ENCODE measurements at places on chromosomes 11 and 22.

DNA sequence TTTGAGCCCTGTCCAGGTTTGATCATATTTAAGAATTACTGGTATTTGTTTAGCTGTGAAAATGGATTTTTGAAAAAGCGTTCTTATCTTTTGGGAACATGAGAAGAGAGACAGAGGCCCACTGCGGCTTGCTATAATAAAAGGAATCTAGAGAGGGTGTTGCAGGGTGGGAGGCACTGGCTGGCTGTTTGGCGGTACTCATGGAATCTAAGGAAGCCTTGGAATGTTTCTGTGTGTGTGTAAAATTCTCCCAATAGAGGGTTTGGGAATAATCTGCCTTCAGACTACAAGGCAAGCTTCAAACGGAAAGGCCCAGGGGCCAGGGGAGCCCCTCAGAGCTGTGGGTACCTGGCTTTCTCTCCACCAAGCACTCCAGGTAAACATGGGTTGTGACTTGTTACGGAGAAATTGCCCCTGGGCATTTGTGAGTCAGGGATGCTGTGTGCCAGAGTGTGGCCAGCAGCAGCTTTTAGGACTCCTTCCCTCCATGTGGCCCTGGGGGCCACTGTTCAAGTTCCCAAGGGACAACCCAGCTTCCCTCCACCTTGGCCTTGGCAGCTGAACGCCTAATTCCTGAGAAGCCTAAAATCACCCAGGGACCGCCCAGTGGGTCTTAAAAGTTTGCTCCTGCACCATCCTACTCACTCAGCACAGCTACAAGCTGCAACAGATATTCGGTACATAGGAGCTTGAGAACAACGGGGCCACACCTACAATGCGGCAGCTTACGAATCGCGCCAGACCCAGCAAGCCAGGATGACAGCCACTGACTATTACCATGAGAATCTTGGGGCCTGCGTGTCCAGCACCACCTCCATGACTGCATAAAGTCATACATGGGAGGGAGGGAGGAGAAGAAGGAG lies 14.1 kb upstream of the SYT8 start:
- DNase-seq: peak; percentile 96

- no peak for DNase-seq
Observed at GRCh38 chr11:76035020-76035419, 171.3 kb downstream of the WNT11 start.

DNA sequence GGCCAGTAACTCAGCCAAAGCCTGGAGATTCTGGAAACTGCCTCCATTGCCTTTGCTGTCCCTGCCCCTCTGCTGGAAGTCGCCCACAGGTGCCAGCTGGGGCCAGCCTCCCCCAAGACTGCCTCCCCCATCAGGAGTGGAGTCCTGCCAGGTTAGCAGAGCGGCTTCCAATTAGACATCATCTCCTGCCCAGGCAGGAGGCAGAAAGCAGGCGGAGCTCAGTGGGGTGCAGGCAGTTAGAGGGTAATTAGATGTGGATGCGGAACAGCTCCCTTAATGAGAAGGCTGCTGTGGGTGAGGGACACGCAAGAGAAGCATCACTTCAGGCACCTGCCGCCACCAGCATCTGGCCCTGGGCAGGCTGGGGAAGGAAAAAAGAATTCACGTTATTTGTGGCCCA lies 90.9 kb upstream of the TP53I11 start:
- DNase-seq: no peak

DNA sequence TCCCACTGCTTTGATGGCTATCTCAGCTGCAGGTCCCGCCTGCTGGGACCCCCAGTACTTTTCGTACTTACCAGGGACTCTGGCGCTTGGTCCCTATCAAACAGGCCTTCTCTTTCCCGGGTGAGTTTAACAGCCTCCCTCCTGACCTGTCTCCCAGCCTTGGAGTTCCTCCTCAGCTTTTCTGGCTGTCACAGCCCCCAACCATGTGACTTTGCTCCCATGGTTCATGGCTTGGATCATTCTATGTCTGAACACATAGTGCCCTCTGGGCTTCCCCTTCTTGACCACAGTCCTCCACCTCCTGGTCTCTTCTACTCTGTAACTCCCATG lies 56.9 kb downstream of the PARVA start:
- DNase-seq: no peak

DNA sequence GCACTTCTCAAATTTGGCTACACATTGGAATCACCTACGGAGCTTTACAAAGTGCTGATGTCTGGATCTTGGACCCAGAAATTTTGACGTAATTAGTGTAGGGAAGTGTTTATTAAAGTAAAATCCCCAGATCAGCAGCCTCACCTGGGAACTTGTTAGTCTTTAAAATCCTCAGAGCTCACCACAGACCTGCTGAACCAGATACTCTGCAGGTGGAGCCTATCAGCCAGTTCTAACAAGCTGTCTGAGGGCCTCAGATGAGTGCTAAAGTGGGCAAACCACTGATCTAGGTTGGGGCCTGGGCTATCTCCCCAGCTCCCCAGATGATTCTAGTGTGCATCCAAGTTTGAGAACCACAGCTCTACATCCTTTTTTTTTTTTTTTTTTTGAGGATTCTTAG lies 436.0 kb downstream of the ETS1 start:
- DNase-seq: no peak

GRCh38 chr11:86926975-86927374 lies 28.2 kb downstream of the FZD4 start:
- DNase-seq: no peak

DNA sequence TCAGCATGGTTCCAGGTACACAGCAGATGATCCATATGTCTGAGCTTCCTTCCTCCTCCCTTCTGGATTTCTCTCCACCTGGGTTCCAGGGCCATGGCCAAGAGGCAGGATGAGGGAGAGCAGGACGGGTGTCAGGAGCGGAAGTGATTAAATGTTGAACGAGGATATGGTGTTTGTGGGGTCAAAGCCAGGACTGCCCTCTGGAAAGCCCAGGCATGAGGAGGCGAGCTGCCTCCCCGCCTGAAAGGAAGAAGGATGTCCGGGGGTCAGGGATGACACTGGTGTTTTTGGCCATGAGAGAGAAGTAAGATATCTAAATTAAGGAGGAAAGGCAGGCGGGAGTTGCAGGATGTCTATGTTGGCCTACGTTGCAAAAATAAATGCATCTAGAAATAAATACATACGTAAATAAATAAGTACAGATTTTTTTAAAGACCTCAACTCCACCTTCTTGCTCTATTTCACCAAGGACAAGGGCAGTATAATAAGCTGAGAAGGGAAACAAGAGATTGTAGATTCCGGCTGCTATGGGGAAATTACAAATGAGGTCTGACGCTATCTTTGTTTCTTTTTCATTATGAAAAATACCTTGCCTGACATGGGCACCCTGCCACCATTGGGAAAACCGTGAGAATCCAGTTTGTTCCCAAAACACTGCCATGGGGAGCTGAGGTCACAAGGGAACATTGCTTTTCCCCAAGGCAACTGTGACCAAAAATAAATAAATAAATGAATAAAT lies 27.6 kb upstream of the LIPT2 start:
- DNase-seq: no peak

- no peak for DNase-seq
Observed at GRCh38 chr11:60754887-60755286, 1.8 kb upstream of the MS4A15 start.

GRCh38 chr11:8258784-8259183 lies 4.9 kb downstream of the LMO1 start:
- DNase-seq: peak; percentile 24

- DNase-seq: peak; percentile 21
Observed at GRCh38 chr11:125956391-125957134, 10.7 kb downstream of the VSIG10L2 start.

GRCh38 chr11:6022956-6023355 lies 7.6 kb downstream of the OR56A1 start:
- DNase-seq: peak; percentile 8

GRCh38 chr11:119175493-119176077 lies 7.1 kb downstream of the NLRX1 start:
- DNase-seq: peak; percentile 32

DNA sequence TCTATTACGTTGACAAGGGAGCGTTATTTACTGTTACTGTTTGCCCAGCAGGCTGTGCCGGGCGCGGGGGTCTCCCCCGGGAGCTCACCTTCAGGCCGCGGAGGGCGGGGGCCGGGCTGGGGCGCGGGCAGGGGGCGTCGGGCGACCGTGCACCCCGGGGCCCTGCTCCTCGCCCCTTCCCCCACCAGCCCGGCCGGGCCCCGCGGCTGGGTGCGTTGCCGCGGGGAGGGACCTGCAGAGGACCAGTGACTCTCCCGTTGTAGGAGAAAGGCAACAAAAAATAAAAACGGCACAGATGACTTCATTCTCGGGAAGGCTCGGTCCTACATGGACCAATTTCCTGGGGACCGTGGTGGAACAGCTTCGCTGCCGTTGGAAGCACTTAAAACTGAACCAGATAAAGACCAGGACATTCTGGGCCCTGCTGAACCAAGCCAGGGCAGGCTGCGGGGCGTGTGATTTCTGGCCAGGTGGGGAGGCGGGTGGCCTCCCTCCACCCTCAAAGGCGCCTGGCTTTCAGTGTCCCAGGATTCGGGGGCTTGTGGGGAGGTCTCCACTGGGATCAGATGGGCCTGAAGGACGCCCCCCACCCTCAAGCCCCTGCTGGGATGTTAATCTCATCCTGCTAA lies 57.4 kb downstream of the IGLL1 start:
- DNase-seq: no peak

Data from foreskin keratinocyte (primary cell).